ENCODE measurements at places on chromosomes 1 and 21.

DNA sequence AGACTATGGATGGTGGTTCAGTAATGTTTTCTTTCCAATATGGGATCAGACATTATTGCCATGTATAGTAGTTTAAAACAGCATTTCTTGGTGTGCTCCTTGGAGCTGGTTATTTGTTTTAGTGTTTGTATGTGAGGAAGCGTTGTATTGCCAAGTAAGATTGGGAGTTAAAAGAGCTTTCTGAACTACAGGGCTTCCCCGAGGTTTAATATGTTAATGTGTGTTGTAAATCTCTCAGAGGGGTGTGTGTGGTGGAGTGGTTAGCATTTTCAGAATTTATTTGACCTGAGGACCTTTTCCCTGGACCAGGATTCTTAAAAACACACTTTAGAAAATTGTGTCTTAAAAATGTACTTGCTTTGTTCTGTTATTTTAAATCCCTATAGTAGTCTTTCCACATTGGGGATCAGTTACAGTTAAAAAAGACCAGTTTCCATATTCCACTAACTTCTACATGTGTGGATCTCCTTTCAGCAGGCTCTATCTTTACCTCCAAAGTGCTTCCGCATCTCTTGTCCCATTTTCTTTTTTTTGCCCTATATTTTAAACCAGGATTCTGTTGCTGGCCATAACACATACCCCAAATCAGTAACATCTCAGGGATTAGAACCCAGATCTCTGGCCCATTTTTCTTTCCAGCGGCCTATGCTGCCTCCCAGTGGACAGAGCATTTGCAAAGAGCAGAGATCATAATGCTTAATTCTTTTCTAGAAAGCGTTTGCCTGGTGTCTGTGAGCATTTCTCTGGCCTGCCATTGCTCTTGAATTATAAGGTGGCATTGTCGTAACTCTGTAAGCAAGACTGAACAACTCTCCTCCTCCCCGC, 58.6 kb downstream of the PBX1 start:
- DNase-seq, result no peak

DNA sequence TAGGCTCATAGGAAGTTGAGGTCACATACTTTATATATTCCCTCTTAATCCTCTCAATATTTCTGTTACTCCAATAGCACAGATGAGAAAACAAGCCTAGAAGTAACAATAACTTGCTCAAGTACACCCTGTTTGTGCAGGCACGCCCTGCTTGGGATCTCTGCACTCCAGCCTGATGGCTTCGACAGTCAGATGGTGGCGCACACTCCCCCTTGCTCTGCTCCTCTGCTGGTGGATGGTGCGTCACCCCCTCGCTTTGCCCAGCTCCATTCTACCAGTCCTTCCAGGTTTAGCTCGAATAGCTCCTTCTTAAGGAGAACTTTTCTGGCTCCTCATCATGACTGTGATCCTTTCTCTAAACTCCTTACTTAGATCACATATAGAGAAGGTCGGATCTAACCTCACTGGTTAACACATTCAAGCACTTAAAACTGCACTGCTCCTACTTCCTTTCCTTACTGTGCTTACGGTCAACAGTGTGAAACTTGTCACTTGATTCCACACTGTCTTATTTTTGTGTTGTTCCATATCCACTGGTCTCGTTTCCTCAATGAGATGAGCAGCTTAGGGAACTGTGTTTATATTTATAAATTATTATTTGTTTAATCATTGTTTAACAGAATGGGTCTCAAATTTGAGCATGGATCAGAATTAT, 3.0 kb downstream of the TSPAN2 start:
- no peak for DNase-seq

DNA sequence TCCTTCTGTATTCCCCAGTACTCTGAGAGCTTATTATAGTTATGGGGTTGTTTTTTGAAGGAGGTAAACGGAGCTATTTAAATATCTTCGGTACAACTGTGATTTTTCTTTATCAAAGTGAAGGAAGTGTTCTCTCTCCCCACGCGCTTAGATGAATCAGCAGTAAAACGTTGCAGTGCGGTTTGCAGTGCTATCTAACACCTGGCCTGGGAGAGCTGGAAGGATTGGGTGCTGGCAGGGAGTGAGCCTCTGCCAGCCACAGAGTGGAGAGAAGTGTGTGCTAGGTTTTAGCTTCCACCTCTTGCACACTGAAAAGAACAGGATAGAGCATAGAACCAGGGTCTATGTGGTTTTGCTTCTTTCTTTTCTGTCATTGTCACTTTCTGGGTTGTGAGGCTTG, 165.9 kb downstream of the SDCCAG8 start:
- DNase-seq, result peak; percentile 24

DNA sequence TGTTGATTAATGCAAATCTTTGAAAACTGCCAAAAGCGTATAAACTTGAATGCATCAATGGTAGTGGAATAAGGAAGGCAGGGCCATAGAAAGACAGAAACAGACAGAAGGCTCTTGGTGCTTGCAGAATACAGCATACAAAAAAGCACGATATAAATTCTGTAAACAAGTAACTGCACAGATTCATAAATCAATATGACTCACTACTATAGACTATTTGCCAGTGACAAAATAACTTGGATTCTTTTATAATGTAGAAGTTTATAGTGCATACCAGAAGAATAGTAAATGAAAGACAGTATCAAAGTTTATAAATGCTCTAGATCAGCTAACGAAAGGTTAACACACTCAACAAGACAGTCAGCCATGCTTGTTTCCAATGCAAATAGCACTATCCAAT, 349.6 kb downstream of the PTBP2 start:
- no peak for DNase-seq

DNA sequence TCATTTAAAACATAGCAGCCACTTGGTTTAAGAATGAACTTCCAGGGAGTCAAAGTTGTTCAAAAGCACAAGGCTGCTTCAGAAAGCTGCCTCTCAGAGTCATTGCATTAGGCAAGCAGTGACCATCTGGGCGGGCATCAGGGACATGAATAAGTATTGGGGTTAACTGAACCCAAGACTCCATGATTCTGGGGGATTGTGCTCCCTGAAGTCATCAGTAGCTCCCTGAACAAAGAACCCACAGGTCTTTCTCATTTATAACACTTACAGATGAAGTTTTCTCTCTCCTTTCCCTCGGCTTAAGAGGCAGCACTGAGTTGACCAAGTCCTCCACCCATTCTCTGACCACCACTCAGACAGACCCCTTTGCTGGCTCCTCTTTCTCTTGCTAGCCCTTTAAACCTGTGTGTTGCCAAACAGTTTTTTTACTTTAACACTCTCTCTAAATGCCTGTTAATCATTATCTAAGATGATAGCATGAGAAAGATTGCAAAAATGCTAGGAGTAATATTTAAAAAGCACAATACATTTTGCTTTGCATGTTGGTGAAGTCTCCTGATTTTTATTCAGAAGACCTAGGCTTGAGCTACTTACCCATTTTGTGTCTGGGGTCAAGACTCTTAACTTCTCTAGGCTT, 77.0 kb upstream of the ARHGAP29 start:
- DNase-seq, result no peak

DNA sequence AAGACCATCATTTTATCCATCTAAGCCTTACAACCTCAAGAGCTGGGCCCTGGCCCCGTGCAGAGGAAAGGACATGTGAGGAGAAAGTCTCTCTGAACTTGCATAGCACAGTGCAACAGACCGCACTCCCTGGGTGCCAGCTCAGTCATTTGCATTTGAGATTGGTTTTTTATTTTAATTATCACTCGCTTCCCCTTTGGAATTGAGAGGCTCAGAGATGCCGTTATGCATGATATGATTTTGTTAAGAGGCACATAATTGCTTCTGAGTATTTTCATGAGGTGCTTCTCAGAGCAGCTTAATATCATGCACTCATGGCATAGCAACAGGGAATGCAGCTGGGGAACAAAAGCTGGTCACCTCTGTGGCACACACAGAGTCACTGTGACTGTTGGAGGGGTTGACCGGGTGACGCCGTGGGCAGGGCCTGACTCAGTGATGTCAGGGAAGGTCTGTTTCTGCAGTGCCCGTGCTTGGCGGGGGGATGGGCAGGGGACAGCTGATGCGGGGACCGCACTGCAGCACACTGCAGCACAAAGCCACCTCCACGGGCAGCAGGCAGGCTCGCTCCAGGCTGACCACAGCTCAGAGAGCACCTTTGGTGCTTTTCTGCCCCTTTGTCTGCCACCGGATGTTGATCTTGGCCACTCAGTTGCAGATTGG, 43.2 kb upstream of the VAMP3 start:
- DNase-seq, result no peak

- DNase-seq, result no peak
These were observed 2.2 kb downstream of the VAMP4 start for GRCh38 chr1:171739656-171740055.

- DNase-seq, result no peak
These were observed 250.2 kb downstream of the NPHP4 start for GRCh38 chr1:5742032-5742431.

DNA sequence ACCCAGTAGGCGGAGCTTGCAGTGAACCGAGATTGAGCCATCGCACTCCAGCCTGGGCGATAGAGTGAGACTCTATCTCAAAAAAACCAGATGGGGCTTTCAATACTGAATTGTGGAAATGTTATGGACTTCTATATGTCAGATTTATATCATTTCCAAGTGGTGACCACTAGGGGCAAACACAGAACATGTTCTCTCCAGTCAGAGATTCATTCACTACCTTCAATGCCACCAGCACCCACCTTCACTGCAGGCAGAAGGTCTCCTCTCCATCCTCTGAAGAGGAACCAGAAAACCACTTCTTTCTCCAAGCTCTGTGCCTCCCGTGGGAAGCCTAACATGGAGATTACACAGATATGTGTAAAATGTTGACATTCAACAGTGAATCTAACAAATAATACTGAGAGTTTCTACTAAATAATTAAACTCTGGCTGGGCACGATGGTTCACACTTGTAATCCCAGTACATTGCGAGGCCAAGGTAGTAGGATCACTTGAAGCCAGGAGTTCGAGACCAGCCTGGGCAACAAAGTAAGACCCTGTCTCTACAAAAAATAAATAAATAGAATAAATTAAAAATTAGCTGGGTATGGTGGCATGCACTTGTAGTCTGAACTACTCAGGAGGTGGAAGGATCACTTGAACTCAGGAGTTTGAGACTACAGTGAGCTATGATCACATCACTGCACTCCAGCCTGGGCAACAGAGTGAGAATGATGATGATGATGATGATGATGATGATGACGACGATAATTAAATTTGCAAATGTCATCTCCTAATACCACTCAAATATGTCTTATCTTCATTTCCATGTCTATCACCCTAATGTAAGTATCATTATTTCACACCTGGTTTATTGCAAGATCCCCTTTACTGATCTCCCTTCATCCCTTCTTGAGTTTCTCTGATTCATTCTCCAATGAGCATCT, 151.1 kb downstream of the ZNF281 start:
- DNase-seq, result no peak

GRCh38 chr1:81712425-81712824, 88.3 kb upstream of the ADGRL2 start:
- DNase-seq, result no peak

GRCh38 chr1:223725578-223725977, 13.2 kb downstream of the CAPN2 start:
- no peak for DNase-seq

GRCh38 chr1:181350131-181350530, 133.2 kb upstream of the CACNA1E start:
- no peak for DNase-seq

GRCh38 chr1:17958704-17959103, 148.9 kb upstream of the IGSF21 start:
- DNase-seq, result no peak

Data from AG04449 (cell line).